Common myeloid progenitor, CD34-positive (primary cell): ENCODE measurements at places on chromosomes 3 and 15.

- DNase-seq: no peak
Observed at GRCh38 chr3:123733805-123734526, 149.1 kb upstream of the HACD2 start.

DNA sequence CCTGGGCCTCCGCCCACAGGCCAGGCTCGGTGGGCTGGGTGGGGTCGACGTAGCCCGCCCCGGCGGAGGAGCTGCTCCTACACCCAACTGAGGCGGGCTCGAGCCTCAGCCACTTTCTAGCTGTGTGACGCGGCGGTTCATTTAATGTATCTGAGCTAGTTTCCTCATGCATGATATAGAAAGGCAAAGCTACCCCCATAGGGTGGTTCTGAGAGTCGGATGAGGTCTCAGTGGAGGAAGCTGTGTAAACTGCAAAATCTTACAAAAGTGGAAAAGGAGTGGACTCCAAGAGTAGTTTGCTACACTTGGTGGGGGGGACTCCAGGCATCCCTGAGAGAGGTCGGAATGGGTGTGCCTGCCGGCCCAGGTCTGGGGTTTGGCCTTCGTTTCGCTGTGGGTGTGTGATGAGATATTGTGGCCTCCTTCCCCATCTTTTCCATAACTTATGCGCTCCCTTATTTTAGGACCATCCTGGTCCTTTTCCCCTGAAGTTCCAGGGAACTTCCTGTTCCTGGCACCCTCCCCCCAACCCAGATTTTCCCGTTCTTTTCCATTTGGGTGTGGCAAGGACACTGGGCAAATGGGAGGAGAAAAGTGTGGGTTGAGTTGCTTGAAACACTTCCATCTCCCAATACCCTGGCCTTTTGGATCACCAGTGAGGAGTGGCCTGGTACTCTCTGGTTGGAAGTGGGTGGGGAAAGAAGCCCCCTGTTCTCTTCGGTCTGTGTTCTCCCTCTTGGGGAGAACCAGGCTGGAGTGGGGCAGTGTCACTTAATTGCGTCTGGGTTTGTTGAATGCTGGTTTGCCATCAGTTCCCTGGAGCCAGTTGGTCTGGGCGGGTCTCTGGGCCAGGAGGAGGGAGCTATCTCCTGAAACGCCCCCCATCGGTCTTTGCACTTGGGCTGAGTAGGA is 1.1 kb downstream of the PDIA5 start:
- peak; percentile 20 for DNase-seq

- DNase-seq: peak; percentile 74
Observed at GRCh38 chr3:194573680-194574437, 59.4 kb downstream of the TMEM44 start.

DNA sequence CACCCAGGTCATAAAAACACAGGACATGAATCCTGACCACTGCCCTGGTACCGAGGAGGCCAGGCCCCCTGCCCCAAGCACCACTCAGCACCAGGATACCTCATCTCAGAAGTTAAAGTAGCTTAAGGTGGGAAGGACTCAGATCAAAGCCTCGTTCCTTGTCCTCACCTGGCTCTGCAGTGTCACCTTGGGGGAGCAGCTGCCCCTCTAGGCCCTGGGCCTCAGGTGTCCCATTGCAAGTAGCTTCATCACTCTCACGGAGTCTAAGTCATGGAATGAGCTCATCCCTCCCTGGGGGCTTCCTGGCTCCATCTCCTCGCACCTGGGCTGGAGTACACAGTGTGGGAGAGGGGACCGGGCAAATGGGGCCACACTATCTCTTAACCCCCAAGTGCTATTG is 148.0 kb downstream of the TPRA1 start:
- no peak for DNase-seq

GRCh38 chr3:64031540-64032508 is 8.5 kb upstream of the PSMD6 start:
- DNase-seq: no peak

DNA sequence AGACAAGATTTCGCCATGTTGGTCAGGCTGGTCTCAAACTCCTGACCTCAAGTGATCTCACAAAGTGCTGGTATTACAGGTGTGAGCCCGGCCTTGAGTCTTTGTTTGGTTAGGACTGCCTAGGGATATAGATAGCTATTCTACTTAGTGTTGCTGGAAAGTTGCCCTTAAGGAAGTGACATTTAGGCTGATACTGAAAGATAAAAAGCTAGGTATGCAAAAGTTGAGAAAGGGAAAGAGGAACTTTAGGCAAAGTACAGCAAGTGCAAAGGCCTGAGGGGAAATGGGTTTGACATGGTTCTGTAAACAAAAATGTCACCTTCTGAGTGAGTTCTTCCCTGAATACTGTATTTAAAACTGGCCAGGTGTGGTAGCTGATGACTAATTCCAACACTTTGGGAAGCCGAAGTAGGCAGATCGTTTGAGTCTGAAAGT is 111.5 kb downstream of the ZNF609 start:
- DNase-seq: peak; percentile 82

GRCh38 chr3:56357266-56357665 is 111.0 kb downstream of the ERC2 start:
- DNase-seq: no peak

DNA sequence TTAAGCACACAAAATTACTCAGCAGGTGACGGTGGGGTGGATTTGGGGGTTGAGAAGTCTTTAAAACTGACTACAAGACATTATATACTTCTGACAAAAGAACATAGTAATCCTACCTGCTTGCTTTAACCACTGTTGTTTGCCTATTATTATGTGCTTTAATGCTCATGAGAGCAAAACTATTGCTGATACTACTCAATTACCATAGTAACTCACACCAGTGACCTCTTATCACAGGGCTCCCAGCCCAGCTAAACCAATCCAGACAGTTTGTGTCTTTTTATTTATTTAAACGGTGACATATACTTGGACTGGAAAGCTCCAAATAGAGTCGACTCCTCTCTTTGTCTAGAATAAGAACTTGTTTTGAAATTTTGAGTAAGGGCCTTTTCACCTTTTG is 42.8 kb upstream of the FEZF2 start:
- DNase-seq: no peak

DNA sequence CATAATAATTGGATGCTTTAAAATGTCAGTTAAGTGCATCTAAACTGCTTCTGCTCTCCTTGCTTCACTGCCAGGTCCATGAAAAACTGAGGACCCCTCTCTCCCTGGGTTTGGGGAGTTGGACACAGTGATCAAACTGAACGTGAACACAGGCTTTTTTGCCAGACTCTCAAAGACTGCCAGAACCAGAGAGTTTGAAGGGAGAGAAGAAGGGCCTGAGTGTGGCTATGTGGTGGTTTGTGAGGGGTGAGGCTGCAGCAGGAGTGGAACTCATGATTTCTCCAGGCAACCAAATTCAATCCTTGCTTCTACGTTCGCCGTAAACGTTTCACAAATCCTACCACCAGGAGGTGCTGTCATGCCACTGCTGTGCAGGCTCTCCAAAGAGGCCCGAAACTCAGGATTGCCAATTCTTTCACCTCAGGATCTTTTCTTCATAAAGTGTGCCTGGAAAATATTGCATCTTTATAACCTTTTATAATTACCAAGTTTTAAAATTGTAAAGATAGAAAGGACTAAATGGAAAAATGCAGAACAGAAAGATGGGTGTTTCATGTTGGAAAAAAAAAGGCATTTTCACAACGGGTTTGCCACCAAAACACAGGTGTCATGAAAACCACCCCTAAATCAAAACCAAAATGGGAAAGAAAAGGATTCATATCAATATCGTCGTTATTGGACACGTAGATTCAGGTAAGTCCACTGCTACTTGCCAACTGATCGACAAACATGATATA is 19.7 kb downstream of the TM4SF4 start:
- DNase-seq: peak; percentile 70

- no peak for DNase-seq
Observed at GRCh38 chr3:63565220-63565619, 87.3 kb upstream of the SNTN start.

- no peak for DNase-seq
Observed at GRCh38 chr3:140756240-140757016, 78.6 kb downstream of the TRIM42 start.

DNA sequence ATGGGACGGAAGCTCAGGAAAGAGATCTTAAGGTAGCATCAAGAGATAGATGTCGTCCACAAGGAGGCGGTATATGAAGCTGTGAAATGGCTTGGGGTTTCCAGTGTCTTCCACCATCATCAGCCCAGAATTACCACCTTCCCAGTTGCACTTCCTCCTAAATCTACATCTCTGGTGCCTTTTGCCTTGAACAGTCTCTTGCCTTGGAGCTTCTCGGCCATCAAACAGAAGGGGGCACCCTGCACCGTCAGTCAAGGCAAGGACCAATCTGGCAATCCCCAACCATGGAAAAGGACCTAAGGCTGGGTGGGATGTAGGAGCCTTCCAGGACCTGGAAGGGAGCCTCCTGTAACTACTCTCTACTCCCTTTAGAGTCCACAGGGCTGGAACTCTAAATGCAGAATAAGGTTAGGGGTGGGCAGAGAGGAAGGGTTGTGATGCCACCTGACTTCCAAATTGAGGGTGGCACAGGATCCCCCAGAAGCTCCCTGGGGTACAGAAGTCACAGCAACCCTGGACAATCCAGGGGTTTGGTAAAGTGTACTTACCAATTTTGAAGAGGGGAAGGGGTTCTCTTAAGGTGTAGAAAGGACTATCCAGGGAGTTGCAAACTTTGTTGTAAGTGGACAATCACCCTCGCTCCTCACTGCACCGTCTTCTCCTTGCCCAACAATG is 1.0 kb upstream of the RYR3 start:
- DNase-seq: peak; percentile 75

- DNase-seq: peak; percentile 39
Observed at GRCh38 chr3:94362393-94362792, 299.5 kb downstream of the NSUN3 start.

DNA sequence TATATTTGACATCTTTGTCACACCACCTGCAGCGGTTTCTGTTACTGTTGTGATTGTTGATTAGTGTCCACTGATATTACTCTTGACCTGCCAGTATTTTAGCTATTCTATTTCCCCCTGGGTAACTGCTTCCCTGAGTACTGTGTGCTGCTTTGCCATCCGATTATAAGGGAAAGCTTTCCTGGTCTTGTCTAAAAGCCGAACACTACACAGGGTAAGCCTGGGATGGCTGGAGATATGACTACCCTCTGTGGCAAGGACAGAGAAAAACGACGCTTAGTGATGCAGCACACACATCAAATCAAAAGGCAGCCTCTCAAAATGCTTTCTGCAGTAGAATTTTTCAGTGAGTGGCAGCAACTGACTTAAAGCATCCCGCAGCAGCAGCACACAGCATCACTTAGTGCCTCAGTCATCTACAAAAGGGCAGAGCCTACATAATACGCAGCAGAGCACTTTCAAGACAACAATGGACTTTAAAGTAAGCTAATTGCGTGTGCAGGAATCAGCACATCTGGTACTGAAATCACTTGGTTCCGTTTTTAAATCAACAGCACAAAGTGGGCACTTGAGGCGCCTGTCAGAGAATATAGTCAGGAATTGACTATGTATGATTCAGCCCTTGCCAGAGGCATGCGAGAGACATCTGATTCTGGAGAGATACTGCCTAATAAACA is 656.3 kb upstream of the TGFBR2 start:
- no peak for DNase-seq

DNA sequence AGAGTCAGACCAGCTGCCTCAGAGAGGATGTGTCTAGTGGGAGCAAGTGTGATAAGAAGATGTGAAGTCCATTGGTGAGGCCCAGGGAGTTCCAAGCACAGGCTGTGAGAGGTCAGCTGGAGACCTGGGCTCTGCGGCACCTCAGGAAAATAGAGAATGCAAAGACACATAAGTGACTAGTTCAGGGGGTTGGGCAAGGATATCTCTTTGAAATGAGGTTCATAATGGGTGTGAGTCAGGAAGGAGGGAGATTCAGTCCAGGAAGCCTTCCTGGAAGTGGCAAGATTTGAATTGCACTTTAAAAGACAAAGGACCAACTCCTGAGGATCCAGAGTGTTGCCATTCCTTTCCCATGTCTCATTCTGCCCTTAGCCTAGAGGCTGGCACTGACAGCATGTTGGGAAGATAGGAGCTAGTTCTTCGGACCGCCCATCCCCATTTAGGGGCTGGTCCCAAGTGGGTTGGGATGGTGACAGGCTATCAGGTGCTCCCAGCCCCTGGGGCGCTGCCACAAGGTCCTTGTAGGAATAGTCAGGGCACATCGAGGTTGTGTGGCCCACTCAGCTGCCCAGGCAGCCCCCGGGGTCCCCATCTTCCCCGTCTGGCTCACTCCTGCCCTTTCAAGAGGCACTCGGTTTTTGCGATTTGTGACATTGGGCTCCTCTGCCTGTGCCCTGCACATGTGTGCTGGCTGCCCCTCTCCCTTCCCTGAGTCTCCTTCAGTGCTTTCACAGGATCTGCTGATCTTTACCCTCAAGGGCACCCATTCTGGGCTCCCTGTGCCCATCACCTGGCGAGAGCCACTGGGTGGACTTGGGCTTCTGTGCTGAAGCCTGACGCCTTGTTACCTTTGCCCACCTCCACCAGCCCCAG is 23.7 kb downstream of the ESYT3 start:
- no peak for DNase-seq

GRCh38 chr3:37660782-37661181 is 200.9 kb upstream of the CTDSPL start:
- no peak for DNase-seq

- no peak for DNase-seq
Observed at GRCh38 chr3:142268426-142268825, 43.0 kb upstream of the GK5 start.

GRCh38 chr3:157671656-157672055 is 168.4 kb upstream of the VEPH1 start:
- DNase-seq: no peak

DNA sequence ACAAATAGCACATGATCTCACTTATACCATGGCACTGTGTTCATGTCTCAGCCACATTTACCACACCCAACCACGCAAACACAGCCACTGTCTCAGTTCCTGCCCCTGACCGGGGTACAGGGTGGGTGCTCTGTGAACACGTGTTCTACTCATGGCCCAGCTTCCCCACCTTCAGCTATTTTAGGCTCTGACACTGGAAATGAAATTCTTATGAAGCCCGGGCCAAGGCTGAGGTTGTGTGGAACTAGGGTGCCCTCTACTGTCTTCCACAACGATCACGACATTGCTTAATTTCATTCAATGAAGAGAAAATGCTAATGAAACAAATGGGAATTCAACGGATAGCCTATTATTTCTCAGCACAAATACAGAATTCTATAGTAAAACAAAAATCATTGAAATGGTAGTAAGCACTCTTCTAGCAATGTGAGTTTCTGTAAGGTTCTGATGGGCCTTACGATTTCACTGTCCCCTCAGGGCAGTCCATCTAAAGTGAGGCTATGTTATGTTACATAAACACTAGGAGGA is 2.1 kb upstream of the GABRA5 start:
- peak; percentile 43 for DNase-seq

- peak; percentile 39 for DNase-seq
Observed at GRCh38 chr15:47194718-47195117, 522.6 kb upstream of the SEMA6D start.

- no peak for DNase-seq
Observed at GRCh38 chr15:40755812-40756208, 756 bp upstream of the RMDN3 start.

GRCh38 chr15:92361321-92362000 is 32.2 kb upstream of the ST8SIA2 start:
- no peak for DNase-seq
